ENCODE measurements at places on chromosomes 16 and 17. TPM values are rescaled to one million over a fixed set of nuclear protein-coding genes. Genes with fewer than 3 reads are reported as not detected.

DNA sequence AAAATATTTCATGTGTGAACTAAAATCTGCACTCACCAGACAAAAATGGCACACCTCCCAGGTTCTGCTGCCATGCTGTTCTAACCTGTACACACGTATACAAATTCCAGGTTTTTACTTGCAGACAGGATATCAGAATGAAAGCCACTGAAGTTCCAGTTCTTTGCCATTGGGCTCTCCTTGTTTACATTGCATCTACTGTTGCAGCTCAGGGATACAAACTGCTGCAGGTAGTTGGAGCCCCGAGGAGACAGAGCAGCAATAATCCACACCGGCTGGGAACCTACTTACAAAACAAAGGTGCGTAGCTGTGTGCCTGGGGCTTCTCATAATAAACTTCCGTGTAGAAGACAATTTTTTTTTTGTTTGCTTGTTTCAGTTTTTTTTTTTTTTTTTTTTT is 59.6 kb downstream of the HAPSTR1 start:
- no peaks in the 10 kb centered on the region for H3K36me3 ChIP-seq
- peaks cover 5% of the 10 kb centered on the region for H3K27me3 ChIP-seq
- no peak overlapping the region for H3K4me3 ChIP-seq
- no peaks in the 10 kb centered on the region for H3K4me1 ChIP-seq

DNA sequence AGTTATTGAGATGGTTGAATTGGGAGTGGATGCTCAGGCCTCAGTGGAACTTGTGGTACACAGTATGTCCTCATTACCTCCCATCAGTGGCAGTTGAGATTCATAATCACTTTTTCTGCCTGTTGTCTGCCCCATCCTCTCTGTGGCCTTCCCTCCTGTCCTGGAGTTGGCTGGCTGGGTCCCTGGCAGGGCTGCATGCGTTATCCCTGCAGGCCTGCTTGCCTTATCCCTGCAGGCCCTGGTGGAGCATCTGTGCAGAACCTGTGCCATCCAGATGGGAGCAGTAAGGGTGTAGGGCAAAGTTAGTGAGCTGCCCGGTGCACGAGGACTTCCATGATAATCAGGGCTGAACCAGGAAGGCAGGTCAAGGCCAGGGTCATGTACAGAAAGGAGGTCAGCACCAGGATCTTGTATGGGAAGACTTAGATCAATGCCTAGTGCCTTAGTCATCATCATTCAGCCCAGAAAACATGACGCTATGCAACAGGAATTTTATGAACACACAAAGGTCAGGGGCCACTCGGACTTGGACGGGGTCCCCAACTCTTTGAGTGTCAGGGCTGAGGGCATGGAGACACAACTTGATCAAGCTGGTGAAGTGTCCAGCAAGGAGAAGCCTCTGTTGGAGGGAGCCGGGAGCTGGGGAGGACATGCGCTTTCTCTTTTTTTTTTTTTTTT is 47.2 kb downstream of the ABCC1 start:
- H3K4me3 ChIP-seq, result no peak overlapping the region
- H3K27me3 ChIP-seq, result no peaks in the 10 kb centered on the region
- H3K4me1 ChIP-seq, result peaks cover 40% of the 10 kb centered on the region

DNA sequence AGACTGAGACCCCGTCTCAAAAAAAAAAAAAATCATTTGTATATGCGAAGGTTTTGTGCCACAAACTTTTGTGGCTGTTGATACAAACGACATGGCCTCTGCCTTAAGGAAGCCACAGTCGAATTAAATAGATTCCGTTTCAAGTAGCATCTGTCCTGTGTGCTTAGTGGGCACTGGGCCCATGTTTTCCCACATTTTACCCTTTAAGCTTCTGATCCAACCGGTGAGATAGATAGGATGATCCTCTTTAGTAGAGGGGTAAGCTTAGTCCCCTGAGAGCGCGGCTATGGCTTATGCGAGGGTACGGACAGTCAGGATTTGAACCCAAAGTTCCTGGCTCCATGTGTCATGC is 776 bp upstream of the TMEM219 start:
- DNase-seq, result no peak
- H3K4me3 ChIP-seq, result peak overlapping the region; percentile 87
- H3K36me3 ChIP-seq, result peaks cover 3% of the 10 kb centered on the region
- H3K4me1 ChIP-seq, result peaks cover 20% of the 10 kb centered on the region

DNA sequence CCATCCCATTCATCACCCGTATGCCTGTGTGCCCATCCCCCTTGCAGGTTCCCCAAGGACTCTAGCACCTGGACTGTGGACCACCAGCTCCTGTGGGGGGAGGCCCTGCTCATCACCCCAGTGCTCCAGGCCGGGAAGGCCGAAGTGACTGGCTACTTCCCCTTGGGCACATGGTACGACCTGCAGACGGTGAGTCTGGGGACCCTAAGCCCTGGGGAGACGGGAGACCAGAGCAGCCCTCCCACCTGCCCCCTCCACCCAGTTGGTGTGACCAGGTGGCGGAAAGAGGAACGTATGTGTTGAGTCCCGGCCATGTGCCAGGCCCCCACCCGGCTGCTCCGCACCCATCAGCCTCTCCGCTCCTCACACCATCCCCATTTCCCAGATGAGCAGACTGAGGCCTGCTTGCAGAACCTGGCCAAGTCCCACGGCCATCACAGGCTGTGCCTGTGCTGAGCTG is 15.6 kb downstream of the GAA start:
- no peaks in the 10 kb centered on the region for H3K36me3 ChIP-seq
- no peak overlapping the region for H3K4me3 ChIP-seq
- no peak for DNase-seq
- H3K27me3 ChIP-seq, result no peaks in the 10 kb centered on the region
- peaks cover 3% of the 10 kb centered on the region for H3K4me1 ChIP-seq

GRCh38 chr16:89378947-89379771 is 111.2 kb downstream of the ANKRD11 start:
- H3K27me3 ChIP-seq, result no peaks in the 10 kb centered on the region
- H3K4me1 ChIP-seq, result peaks cover 87% of the 10 kb centered on the region
- no peak overlapping the region for H3K4me3 ChIP-seq
- peaks cover 19% of the 10 kb centered on the region for H3K36me3 ChIP-seq
- no peak overlapping the region for H3K27ac ChIP-seq
- DNase-seq, result no peak

NOS2 gene
- 0.07 TPM for total RNA-seq

GRCh38 chr17:61551255-61551742 is 39.7 kb downstream of the NACA2 start:
- peaks cover 25% of the 10 kb centered on the region for H3K27me3 ChIP-seq
- no peak overlapping the region for H3K4me3 ChIP-seq
- peaks cover 3% of the 10 kb centered on the region for H3K4me1 ChIP-seq
- H3K36me3 ChIP-seq, result no peaks in the 10 kb centered on the region

- H3K27me3 ChIP-seq, result peaks cover 24% of the 10 kb centered on the region
- H3K4me1 ChIP-seq, result peaks cover 20% of the 10 kb centered on the region
- no peak for DNase-seq
- no peaks in the 10 kb centered on the region for H3K36me3 ChIP-seq
Measured at GRCh38 chr17:4497101-4497824, 1.4 kb upstream of the SPNS2 start.

DNA sequence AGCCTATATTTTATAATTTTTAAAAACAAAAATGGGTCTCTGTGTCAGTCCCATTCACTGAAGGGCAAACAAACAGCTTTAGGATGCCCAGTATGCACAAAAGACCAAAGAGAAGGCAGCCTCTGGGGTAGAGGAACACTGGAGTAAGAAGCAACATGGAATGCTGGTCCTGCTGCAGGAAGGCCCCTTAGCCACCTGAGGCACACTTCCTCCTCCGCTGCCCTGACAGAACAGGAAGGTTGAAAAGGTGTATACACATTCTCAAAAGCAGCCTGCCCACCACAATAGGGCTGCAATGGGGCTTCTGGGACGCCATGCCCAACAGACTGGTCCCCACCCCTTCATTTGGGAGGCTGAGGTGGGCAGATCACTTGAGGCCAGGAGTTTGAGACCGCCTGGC is 19.5 kb downstream of the TOM1L2 start:
- H3K4me3 ChIP-seq, result no peak overlapping the region
- H3K27ac ChIP-seq, result no peak overlapping the region

GRCh38 chr17:50172130-50172529 is 6.3 kb downstream of the SGCA start:
- no peaks in the 10 kb centered on the region for H3K36me3 ChIP-seq
- H3K4me1 ChIP-seq, result peaks cover 10% of the 10 kb centered on the region
- H3K4me3 ChIP-seq, result no peak overlapping the region
- no peaks in the 10 kb centered on the region for H3K27me3 ChIP-seq
- no peak overlapping the region for H3K27ac ChIP-seq

- H3K27me3 ChIP-seq, result no peaks in the 10 kb centered on the region
- peak overlapping the region; percentile 72 for H3K4me3 ChIP-seq
- H3K27ac ChIP-seq, result peak overlapping the region; percentile 95
- H3K36me3 ChIP-seq, result no peaks in the 10 kb centered on the region
- no peak for DNase-seq
Measured at GRCh38 chr16:57531253-57531575, 5.2 kb downstream of the CCDC102A start.

CCL5 gene
- 1.9 TPM for total RNA-seq

DNA sequence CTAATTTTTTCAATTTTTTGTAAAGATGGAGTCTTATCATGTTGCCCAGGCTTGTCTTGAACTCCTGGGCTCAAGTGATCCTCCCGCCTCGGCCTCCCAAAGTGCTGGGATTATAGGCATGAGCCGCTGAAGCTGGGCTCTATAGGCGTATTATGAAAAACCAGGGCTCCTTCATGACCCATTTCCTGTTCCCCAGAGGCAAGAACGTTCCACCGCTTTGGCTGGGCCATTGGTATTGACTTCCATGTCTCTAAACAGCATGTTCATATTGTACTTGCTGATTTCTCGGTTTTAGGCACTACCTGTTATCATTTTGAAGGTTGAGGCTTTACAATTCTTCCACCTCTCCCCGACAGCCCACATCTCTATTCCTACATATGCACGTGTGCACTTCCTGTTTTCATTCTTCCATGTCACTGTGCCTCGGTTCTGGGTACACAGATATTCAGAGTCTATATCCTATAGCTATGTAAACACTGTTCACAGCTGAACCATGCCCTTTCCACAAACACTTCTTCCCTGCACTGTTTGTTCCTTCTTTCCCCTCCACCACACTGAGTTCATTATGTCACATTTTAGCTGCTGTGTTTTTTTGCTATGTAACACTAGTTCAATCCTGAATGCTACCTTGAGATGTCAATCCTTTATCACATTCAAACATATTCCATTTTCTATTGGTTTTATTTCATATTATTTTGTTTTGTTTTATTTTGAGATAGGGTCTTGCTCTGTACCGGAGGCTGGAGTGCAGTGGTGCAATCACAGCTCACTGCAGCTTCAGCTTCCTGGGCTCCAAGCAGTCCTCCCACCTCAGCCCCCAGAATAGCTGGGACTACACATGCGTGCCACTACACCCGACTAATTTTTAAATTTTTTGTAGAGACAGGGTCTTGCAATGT is 16.8 kb upstream of the MAPK3 start:
- H3K36me3 ChIP-seq, result no peaks in the 10 kb centered on the region
- DNase-seq, result peak; percentile 40
- H3K4me1 ChIP-seq, result peaks cover 25% of the 10 kb centered on the region
- H3K4me3 ChIP-seq, result no peak overlapping the region
- H3K27ac ChIP-seq, result peak overlapping the region; percentile 63
- H3K27me3 ChIP-seq, result no peaks in the 10 kb centered on the region

GRCh38 chr17:82893779-82894178 is 54.0 kb upstream of the ZNF750 start:
- peak overlapping the region; percentile 67 for H3K4me3 ChIP-seq
- peak overlapping the region; percentile 83 for H3K27ac ChIP-seq
- peaks cover 41% of the 10 kb centered on the region for H3K4me1 ChIP-seq
- no peaks in the 10 kb centered on the region for H3K27me3 ChIP-seq

MT1M gene
- not detected for total RNA-seq

REXO5 gene
- total RNA-seq, result 26.4 TPM

C16orf89 gene
- total RNA-seq, result not detected

GRCh38 chr17:60297760-60298401 is 94.1 kb downstream of the USP32 start:
- H3K4me3 ChIP-seq, result no peak overlapping the region
- no peaks in the 10 kb centered on the region for H3K4me1 ChIP-seq
- no peak overlapping the region for H3K27ac ChIP-seq
- no peak for DNase-seq
- H3K27me3 ChIP-seq, result no peaks in the 10 kb centered on the region

LRRC59 gene
- 48.1 TPM for total RNA-seq

DNA sequence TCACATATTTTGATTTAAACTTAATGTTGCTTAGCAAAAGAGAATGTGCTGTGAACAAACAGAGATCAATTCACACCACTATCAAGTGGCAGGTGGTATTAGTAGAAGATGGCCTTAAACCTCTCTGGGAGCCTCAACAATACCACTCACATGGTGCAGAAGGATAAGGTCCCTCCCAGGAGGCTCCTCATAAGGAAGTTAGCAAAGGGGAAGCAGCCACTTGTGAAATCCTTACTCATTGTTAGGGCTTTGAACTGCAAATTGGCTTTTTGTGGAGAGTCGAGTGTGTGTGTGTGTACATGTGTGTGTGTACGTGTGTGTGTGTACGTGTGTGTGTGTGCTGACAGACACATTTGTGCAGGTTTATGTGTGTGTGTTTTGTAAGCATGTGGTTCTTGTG is 48.9 kb upstream of the ASIC2 start:
- H3K27me3 ChIP-seq, result peaks cover 13% of the 10 kb centered on the region
- H3K27ac ChIP-seq, result no peak overlapping the region
- no peak for DNase-seq
- H3K36me3 ChIP-seq, result no peaks in the 10 kb centered on the region
- no peak overlapping the region for H3K4me3 ChIP-seq
- H3K4me1 ChIP-seq, result no peaks in the 10 kb centered on the region

DNA sequence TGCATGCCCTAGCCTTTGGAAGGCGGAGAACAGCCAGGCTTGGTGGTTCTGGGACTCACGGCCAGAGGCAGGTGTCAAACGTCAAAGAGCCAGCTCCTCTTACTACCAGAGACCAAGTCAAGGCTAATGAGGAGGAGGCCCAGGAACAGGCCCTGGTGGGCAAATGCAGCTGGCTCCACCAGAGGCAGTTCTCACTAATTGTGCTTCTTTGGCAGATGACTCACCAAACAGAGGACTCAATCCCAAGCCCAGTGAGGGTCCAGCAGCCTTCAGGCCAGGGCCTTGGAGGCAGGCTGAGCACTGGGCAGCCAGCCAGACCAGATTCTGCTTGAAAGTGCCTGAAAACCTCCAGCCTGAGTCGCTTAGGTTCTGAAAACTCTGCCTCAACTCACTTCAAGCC is 336.5 kb upstream of the CDH5 start:
- no peak overlapping the region for H3K27ac ChIP-seq
- H3K4me3 ChIP-seq, result no peak overlapping the region
- no peaks in the 10 kb centered on the region for H3K4me1 ChIP-seq
- no peaks in the 10 kb centered on the region for H3K36me3 ChIP-seq

SCIMP gene
- not detected for total RNA-seq

CMTM2 gene
- not detected for total RNA-seq

- DNase-seq, result no peak
- H3K27me3 ChIP-seq, result peaks cover 6% of the 10 kb centered on the region
- no peaks in the 10 kb centered on the region for H3K4me1 ChIP-seq
- no peak overlapping the region for H3K27ac ChIP-seq
Measured at GRCh38 chr17:28426081-28426519, 20.1 kb upstream of the SLC46A1 start.

OTOA gene
- not detected for total RNA-seq

CSH1 gene
- total RNA-seq, result not detected

CNTNAP4 gene
- not detected for total RNA-seq

CACNG5 gene
- not detected for total RNA-seq

KATNIP gene
- 7.6 TPM for total RNA-seq

- no peaks in the 10 kb centered on the region for H3K36me3 ChIP-seq
- H3K4me3 ChIP-seq, result no peak overlapping the region
- H3K27me3 ChIP-seq, result peaks cover 4% of the 10 kb centered on the region
- DNase-seq, result no peak
Measured at GRCh38 chr16:19940195-19940594, 55.5 kb upstream of the GPRC5B start.

All from activated naive CD4-positive, alpha-beta T cell treated with anti-CD3 and anti-CD28 coated beads for 36 hours (primary cell).